ENCODE measurements at places on chromosomes 13 and 19. TPM values are rescaled to one million over a fixed set of nuclear protein-coding genes. Genes with fewer than 3 reads are reported as not detected.

DNA sequence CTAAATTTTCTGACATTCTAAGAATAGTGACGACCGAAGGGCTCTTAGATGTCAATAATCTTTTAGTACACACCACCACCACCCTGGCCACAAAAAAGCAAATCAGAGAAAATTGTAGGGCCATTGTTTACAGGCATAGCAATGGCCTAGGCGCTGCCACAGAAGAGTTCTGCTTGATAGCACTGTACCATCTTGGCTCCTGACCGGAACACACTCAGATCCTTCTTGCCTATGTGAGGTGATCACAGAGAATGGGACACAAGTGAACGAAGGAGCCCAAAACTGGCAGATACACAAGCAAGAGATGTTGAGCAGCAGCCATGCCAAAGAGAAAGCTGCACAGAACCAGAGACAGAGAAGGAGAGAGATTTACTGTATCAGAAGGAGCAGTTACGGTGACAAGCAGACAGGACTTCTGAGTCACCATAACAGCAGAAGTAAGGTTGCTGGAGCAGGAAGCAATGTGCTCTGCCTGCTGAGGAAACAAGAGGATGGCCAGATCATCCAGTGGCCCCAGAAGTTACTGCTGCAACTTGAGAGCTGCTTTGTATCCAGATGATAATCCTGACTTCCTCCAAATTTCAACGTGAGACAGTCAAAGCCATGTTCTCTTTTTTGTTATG is 105.2 kb downstream of the SLITRK6 start:
- no peak for DNase-seq
- no peaks in the 10 kb centered on the region for H3K4me1 ChIP-seq
- no peaks in the 10 kb centered on the region for H3K36me3 ChIP-seq
- H3K27me3 ChIP-seq: no peaks in the 10 kb centered on the region

DNA sequence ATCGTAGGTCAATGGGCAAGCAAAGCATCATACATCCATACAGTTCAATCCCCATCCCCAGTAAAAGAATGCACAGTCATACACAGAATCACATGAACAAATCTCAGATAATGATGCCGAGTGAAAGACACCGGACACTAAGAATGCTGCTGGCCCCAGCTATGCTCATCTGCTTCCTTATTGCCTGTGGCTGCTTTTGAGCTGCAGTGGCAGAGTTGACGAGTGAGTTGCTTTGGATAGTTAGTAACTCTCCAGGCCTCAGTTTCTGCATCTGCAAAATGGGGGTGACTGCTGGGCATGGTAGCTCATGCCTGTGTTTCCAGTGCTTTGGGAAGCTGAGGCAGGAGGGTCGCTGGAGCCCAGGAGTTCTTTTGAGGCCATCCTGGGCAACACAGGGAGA is 12.9 kb upstream of the NFIC start:
- H3K36me3 ChIP-seq: no peaks in the 10 kb centered on the region
- no peak overlapping the region for H3K4me3 ChIP-seq
- H3K27me3 ChIP-seq: no peaks in the 10 kb centered on the region
- DNase-seq: no peak

GRCh38 chr13:60303166-60303565 is 93.9 kb upstream of the TDRD3 start:
- H3K4me1 ChIP-seq: no peaks in the 10 kb centered on the region
- no peaks in the 10 kb centered on the region for H3K36me3 ChIP-seq
- H3K4me3 ChIP-seq: no peak overlapping the region

DNA sequence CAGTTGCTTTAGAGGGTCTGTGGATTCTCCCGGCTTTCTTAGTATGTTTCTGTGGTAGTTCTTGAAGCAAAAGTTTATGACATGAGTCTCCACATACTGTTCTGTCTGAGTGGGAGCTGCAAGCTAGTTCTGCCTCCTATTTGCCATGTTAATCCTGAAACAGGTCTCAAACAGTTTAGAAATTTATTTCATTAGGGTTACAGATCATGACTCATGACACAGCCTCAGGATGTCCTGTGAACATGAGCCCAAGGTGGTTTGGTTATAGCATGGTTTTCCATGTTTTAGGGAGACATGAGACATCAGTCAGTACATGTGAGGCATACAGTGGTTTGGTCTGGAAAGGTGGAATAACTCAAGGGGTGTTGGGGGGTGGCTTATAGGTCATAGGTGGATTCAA is 77.5 kb downstream of the FNDC3A start:
- no peak for DNase-seq
- H3K27me3 ChIP-seq: no peaks in the 10 kb centered on the region
- H3K27ac ChIP-seq: no peak overlapping the region
- no peak overlapping the region for H3K4me3 ChIP-seq
- no peaks in the 10 kb centered on the region for H3K4me1 ChIP-seq
- no peaks in the 10 kb centered on the region for H3K36me3 ChIP-seq

GRCh38 chr19:703651-704446 is 4.9 kb upstream of the PALM start:
- H3K4me3 ChIP-seq: no peak overlapping the region
- H3K27ac ChIP-seq: no peak overlapping the region
- H3K36me3 ChIP-seq: no peaks in the 10 kb centered on the region
- H3K4me1 ChIP-seq: peaks cover 3% of the 10 kb centered on the region

- peaks cover 20% of the 10 kb centered on the region for H3K36me3 ChIP-seq
- peaks cover 47% of the 10 kb centered on the region for H3K4me1 ChIP-seq
- H3K27me3 ChIP-seq: no peaks in the 10 kb centered on the region
- DNase-seq: peak; percentile 51
- H3K27ac ChIP-seq: no peak overlapping the region
Observed at GRCh38 chr19:42284066-42284501, 15.0 kb downstream of the CIC start.

DNA sequence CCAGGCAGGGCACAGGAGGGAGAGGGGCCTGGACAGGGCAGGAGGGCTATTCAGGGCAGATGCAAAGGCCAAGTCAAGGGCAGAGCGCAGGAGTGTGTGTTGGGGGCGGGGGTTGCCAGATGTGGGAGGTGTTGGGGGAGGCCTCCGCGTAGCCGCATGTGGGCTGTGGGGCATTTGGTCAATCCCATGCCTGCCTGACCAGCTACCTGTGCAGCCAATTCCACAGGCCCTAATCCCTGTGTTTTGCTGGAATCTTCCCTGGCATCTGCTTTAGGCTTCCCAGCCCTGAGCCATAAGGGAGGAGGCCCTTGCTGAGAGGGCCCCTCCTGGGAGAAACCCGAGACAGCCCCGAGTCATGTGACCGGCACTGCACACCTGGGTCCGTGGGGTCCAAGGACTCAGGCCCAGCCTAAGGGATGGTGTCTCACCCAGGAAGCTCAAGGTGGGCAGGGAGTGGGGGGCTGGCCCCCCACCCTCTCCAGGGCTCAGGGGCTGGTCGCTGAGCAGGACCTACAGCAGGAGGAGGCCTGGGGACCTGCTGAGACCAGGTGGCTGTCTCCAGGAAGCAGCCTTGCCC is 20.3 kb downstream of the RFX1 start:
- peak overlapping the region; percentile 84 for H3K27ac ChIP-seq
- H3K27me3 ChIP-seq: no peaks in the 10 kb centered on the region
- peaks cover 22% of the 10 kb centered on the region for H3K4me1 ChIP-seq

DNA sequence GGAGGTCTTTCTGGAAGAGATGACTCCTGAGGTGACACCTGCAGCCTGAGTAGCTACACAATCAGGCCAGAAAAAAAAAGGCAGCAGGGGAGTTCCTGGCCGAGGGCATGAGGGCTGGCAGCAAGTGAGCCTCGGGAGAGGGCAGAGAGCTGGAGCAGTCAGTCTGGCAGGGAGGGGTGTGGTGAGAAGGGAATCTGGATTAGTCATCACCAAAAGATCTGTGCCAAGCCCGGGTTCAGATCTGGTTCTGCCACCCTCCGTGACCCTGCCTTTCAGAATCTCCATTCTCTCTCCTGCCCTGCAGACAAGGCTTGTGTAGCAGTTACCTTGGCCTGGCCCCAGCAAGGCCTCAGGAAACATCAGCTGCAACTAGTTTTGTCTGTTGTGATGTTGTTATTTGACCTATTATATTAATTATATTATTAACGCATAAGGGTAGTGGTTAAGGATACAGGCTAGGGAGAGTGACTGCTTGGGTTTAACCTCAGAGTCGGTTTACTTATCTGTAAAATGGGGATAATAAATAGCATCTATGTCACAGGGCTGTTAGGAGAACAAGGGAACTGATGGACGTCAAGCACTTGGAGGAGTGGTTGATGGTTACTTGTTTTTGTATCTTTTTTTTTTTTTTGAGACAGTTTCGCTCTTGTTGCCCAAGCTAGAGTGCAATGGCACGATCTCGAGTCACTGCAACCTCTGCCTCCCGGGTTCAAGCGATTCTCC is 2.7 kb upstream of the CAPNS1 start:
- peaks cover 25% of the 10 kb centered on the region for H3K4me1 ChIP-seq
- DNase-seq: peak; percentile 70
- H3K4me3 ChIP-seq: no peak overlapping the region
- no peak overlapping the region for H3K27ac ChIP-seq
- H3K36me3 ChIP-seq: peaks cover 2% of the 10 kb centered on the region
- no peaks in the 10 kb centered on the region for H3K27me3 ChIP-seq

DNA sequence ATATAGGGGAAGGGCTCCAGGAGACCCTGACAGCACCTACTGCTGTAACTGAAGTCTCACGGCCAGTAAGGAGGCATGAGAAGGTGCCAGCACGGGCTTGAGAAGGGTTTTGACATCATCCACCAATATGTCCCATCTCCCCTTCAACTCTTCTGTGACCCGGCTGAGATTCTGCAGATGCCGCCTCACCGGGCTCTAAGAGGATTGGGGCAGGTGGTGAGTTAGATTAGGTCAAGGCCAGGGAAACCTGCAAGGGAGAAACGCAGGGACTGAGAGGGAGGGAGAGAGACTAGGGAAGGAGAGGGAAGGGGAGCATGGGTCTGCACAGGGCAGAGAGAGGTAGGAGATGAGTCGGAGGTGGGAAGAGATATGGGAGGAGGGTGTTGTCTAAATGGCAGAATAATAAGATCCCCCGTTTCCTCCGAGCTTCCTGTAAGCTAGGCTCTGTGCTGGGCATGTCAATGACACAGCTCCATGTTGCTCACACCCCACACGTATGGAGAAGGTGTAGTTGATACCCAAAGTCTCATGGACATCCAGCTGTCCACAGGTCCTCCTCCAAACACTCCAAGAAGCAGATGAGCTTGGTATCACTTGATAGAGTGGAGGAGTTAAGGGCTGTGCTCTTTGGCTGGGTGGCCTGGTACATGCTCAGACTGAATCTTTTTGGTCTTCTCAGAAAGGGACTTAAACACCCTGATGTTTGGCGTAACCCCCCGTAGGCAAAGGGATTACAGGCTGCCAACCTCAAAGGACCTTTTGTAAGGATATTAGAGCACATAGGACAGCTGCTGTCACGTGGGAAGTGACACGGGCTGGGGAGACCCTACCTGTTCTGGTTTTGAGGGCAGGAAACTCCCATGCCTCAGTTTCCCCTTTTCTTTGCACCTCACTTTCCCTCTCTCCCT is 6.1 kb downstream of the TPRX1 start:
- H3K27ac ChIP-seq: no peak overlapping the region
- H3K36me3 ChIP-seq: no peaks in the 10 kb centered on the region

Gene RXFP2
- total RNA-seq: not detected

Gene LRRC63
- total RNA-seq: not detected

Gene ZNF486
- total RNA-seq: 8.4 TPM

Gene F2RL3
- total RNA-seq: 1.2 TPM

Data from endothelial cell of umbilical vein (primary cell).